NCI-H2081 treated with DMSO at 0.1 percent for 48 hours (cell line): ENCODE measurements at places on chromosomes 13 and 19.

- DNase-seq, result no peak
Measured at GRCh38 chr19:41354343-41354953, 726 bp upstream of the TGFB1 start.

GRCh38 chr19:41206926-41207750 lies 11.9 kb upstream of the AXL start:
- DNase-seq, result no peak

DNA sequence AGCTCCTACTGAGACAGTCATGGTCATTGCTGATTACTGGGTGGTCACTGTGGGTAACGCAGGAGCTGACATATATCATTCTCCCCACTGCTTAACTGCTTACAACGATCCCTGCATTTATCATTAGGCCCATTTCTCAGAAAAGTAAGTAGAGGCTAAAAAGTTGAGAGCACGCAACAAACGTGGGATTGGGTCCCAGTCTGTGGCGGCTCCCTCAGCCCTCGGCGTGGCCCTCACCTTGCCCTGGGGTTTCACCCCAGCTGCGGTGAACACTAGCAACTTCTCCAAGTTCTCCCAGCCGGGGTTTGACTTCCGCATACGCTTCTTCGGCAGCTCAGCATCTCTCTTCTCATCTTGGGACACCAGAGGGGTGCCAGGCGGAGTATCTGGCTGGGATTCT lies 2.5 kb downstream of the PNKP start:
- no peak for DNase-seq

DNA sequence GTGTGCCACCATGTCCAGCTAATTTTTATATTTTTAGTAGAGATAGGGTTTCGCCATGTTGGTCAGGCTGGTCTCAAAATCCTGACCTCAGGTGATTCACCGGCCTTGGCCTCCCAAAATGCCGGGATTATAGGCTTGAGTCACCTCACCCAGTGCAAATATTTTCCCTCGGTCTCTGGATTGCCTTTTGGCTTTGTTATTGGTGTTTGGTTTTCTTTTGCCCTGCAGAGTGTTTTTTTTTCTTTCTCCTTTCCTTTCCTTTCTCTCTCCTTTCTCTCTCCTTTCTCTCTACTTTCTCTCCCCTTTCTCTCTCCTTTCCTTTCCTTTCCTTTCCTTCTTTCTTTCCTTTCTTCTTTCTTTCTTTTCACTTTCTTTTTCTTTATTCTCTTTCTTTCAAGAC lies 33.2 kb downstream of the KDM4B start:
- no peak for DNase-seq

GRCh38 chr13:114140131-114140905 lies 7.9 kb upstream of the RASA3 start:
- DNase-seq, result no peak

GRCh38 chr19:21463449-21464105 lies 41.8 kb upstream of the ZNF429 start:
- no peak for DNase-seq

- no peak for DNase-seq
Measured at GRCh38 chr13:79999601-80000000, 341.3 kb downstream of the SPRY2 start.

- no peak for DNase-seq
Measured at GRCh38 chr13:25217023-25217885, 45.2 kb upstream of the AMER2 start.

- no peak for DNase-seq
Measured at GRCh38 chr13:100363874-100364273, 224.7 kb downstream of the GGACT start.

- DNase-seq, result no peak
Measured at GRCh38 chr13:91329733-91330132, 17.8 kb upstream of the MIR17HG start.

DNA sequence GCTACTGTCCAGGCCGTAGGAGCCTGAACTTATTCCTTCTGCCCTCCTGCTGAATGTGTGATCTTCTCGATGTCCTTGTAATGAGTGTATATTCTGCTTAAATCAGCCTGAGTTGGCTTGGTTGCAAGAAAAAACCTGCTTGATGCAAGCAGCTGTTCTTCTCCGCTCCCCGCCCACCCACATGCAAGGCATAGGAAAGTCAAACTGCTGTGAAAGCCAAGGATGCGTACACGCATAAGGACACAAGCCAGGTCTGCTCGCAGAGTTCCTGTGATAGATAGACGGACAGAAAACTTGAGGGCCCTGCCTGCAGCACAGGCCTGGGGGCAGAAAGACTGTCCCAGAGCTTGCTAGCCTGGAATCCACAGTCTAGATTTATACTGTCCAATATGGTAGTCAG lies 101.1 kb downstream of the DNAJC15 start:
- DNase-seq, result no peak

DNA sequence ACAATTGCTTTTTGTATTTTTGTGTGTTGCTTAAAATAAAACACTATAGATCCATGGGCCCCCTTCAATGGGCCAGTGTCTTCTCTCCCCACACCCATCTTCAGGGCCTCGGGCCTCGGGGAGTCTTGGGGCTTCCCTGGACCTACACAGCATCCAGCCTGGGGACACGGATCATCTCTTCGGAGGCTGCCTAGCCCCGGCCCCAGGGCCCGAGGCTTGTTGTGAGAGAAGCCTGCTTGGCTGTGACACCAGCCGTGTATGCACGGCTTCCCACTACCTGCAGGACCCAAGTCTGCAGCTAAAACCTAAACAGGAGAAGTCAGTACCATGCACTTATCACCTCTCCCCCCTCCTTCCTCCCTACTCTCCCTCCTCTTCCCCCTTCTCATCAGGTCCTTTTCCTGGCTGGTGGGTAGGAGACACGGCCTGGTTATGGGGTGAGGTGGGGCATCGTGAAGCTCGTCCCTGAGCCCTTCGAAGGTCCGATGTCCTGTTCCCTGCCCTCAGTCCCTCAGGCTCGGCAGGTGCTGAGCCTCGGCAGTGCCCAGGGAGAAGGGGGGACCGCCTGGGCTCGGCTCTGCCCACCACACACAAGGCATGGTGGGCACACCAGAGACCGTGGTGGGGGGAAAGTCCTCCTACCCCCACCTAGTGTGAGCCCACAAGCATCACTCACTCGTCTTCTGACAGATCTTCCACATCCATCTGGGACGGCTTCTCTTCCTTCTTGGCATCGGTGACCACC lies 9.5 kb downstream of the C13orf46 start:
- no peak for DNase-seq

DNA sequence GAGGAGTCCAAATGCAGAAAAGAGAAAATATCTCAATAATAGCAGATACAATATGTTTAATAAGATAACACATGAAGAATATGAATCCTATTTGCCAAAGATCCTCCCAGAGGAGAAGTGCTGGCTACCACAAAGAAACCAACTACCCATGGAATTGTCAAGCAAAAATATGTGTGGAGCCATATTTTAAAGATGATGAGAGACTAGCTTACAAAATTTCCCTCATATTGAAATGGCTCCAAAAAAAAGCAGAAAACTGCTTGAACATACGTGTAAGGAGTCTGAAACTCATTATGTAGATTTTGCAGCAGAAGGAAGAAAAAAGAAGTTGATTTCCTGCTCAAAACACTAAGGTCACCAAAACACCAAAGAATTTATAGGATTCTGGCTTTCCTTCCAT lies 94.2 kb downstream of the USP12 start:
- DNase-seq, result no peak

DNA sequence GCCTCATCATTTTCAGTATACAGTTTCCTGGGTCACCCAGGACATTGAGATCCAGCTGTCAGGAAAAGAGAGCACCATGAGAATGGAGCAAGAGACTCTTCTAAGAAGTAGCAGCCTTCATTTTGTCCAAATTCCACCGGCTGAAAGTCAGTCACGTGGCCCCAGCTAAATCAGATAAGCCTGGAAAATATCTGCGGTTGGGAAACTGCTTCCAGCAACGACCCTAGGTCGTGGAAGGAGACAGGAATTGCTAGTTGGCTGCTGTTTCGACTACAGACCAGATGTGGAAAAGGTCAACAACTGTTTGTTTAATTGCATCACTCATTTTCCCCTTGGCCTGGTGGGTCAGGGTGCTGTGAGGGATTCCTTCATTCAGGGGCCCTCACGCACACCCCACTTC lies 107.0 kb downstream of the ZNF536 start:
- DNase-seq, result no peak

GRCh38 chr19:6707658-6708018 lies 12.8 kb downstream of the C3 start:
- DNase-seq, result no peak

DNA sequence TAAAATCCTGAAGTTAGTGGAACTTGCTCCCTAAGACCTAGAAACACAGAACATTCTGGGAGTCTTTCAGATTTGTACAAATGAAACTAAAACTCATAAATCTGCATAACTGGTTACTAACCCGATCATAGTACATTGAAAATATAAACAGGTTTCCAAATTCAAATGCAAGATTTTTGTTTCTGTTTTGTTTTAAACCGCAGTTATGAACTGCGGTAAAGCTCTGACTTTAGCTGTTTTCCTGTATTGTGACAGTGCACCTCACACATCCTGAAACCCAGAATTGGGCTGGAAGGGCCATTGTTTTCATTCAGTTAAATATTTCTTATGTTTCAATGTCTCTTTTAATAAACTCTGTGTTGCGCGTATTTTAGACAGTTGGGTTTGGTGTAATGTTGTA lies 204.7 kb downstream of the SHISA2 start:
- DNase-seq, result no peak

DNA sequence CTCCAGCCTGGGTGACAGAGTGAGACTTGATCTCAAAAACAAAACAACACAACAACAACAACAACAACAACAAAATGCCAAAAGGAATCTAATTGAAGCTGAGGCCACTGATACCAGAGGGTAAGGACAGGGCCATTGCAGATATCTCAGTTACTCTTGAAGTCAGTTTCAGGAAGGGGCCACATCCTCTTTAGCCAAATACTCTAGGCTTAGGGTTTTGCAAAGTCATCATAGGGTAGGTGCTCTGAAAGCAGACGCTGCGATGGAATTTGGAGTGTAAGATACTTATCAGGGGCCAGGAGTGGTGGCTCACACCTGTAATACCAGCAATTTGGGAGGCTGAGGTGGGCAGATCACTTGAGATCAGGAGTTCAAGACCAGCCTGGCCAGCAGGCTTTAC lies 46.6 kb upstream of the UBAC2 start:
- no peak for DNase-seq

DNA sequence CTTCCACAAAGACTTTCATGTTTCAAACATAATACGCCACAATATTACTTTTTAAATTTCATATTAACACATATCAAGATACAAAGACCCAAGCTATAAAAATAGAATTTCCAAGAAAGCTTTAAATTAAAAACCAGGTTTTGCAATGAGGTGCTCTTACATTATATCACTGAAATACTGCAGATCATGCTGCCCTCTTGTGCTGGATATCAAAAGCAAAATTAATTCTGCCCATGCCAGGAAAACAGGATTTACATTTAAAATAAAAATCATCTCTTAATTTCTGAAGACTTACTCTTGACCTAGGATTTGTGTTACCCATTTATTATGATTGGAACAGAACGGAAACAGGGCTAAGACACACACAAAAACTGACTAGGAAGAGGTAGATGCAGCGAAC lies 145.0 kb downstream of the ABCC4 start:
- no peak for DNase-seq

DNA sequence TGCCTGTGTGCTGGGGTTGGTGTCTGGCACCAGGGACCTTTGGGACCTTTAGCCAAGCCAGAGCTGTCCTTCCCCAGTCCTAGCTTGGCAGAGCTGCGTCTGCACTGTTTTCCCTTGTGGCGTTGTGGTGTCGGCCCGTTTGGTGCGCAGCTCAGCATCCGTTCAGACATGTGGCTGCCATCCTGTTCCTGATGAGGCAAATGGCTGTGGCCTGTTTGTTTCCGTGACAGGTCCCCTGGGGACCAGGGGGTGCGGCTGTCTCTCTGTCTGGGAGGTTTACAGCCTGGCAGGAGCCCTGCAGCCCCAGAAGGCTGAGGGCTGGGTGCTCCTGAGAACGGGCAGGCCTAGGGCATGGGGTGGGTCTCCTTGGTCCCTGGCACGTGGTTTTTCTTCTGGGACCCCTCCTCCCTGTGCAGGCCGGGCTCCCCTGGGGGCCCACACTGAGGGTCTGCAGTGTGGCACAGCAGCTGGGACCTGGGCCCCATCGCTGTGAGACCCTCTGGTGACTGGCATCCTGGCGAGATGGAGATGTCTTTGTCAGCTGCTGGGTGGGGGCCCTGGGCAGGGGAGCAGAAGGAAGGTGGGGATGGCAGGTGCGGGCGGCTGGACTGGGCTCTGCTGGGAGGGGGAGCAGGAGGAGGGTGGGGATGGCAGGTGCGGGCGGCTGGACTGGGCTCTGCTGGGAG lies 4.0 kb downstream of the SPPL2B start:
- DNase-seq, result peak; percentile 50

DNA sequence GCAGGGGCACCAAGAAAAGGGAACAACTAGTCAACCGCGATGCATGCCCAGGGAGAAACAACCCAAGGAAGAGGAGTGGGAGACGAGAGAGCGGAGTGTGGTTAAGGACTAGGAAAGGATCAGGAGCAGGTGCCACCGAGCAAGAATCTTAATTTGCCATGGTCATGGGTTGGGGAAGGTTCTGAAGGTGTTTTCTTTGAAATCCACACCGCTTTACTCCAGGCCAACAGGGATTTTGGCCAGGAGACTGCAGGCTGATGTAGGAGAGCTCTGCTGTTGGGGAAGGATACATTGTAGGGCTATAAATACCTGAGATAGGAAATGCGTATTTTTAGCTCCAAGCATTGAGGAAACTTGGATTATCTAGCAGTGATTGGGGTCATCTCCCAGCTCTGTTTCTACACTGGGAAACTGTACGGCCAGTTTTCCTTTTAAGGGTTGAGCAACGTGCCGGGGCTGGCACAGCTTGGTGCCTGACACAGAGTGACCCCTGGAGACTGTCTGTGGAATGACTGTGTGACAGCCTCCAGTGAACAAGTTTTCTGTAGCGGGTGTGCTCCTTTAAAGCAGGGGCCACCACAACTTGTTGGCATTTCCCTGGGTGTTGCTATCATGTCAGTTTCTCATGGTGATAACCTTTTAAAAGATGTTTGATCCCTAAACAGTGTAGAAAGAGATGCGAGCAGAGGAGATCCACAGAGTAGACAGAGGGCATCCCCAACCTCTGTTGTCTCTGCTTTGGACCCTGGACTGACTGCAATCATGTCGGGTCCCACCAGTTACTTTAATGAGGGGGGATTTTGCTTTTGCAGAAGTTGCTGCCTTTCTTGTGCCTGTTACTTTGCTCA lies 34.3 kb downstream of the ZNF536 start:
- DNase-seq, result no peak

DNA sequence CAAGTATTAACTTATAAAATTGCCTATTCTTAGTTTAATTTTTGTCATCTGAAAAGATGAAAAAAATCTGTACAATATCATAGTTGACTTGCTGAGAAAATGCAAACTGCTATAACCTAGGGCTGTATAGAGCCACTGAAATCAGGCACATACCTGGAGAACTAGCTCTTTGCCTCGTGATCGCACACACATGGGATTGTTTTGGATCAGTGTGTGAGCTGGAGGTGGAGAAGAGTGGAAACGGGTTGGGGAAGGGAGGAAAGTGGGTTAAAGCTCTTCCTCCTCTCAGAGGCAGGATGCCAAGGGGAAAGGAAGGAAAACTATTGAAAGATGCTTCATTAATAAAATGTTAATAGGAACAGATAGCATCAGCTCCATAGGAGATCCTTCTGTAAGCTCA lies 2.7 kb downstream of the MTUS2 start:
- no peak for DNase-seq

GRCh38 chr13:38350114-38350617 lies 515 bp downstream of the UFM1 start:
- no peak for DNase-seq
